Omental fat pad (tissue), 4 donors: ENCODE measurements at places on chromosomes 4 and X. TPM values are rescaled to one million over a fixed set of nuclear protein-coding genes. Genes with fewer than 3 reads are reported as not detected.

Gene TLR2
- 97.2 TPM for total RNA-seq

Gene MTNR1A
- not detected for total RNA-seq

Gene CACNA1F
- total RNA-seq, result 0.60 TPM

GRCh38 chr4:3857269-3857926 lies 91.2 kb downstream of the ADRA2C start:
- no peak for DNase-seq

DNA sequence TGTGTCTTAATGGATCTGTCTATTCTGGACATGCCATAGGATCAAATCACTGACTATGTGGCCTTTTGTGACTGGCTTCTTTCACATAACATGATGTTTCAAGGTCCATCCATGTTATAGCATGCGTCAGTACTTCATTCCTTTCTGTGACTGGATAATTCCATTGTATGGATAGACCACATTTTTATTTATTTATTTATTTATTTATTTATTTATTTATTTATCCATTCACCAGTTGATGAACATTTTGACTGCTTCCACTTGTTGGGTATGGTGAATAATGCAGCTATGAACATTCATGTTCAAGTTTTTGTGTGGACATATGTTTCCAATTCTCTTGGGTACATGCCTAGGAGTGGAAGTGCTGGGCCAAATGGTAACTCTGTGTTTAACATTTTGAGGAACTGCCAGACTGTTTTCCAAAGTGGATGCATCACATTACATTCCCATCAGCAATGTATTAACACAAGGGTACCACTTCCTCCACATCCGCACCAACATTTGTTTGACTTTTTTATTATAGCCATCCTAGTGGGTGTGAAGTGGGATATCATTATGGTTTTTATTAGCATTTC lies 14.0 kb downstream of the RTL5 start:
- DNase-seq, result no peak

- DNase-seq, result no peak
Measured at GRCh38 chrX:9515973-9516538, 51.2 kb downstream of the TBL1X start.

GRCh38 chrX:1391370-1391706 lies 575 bp downstream of the SLC25A6 start:
- no peak for DNase-seq

- DNase-seq, result no peak
Measured at GRCh38 chr4:54840430-54840829, 182.7 kb downstream of the KIT start.

GRCh38 chrX:57447856-57448255 lies 144.0 kb upstream of the ZXDB start:
- no peak for DNase-seq
